ENCODE measurements at places on chromosomes 7 and 10. TPM values are rescaled to one million over a fixed set of nuclear protein-coding genes. Genes with fewer than 3 reads are reported as not detected.

GRCh38 chr7:81873559-81873958 lies 103.7 kb upstream of the HGF start:
- H3K27ac ChIP-seq = no peak overlapping the region
- H3K27me3 ChIP-seq = no peaks in the 10 kb centered on the region
- H3K4me3 ChIP-seq = no peak overlapping the region
- no peaks in the 10 kb centered on the region for H3K4me1 ChIP-seq
- H3K36me3 ChIP-seq = no peaks in the 10 kb centered on the region

- H3K4me3 ChIP-seq = no peak overlapping the region
- no peaks in the 10 kb centered on the region for H3K27me3 ChIP-seq
Observed at GRCh38 chr10:123451618-123452245, 214.4 kb upstream of the GPR26 start.

GRCh38 chr7:150955519-150956394 lies 22.4 kb downstream of the KCNH2 start:
- peak; percentile 70 for DNase-seq
- no peak overlapping the region for H3K4me3 ChIP-seq
- peak overlapping the region; percentile 68 for H3K27ac ChIP-seq

- H3K27ac ChIP-seq = no peak overlapping the region
- H3K36me3 ChIP-seq = peaks cover 96% of the 10 kb centered on the region
- no peak overlapping the region for H3K4me3 ChIP-seq
- no peaks in the 10 kb centered on the region for H3K4me1 ChIP-seq
- no peaks in the 10 kb centered on the region for H3K27me3 ChIP-seq
Observed at GRCh38 chr7:74708569-74709275, 51.2 kb downstream of the GTF2I start.

DNA sequence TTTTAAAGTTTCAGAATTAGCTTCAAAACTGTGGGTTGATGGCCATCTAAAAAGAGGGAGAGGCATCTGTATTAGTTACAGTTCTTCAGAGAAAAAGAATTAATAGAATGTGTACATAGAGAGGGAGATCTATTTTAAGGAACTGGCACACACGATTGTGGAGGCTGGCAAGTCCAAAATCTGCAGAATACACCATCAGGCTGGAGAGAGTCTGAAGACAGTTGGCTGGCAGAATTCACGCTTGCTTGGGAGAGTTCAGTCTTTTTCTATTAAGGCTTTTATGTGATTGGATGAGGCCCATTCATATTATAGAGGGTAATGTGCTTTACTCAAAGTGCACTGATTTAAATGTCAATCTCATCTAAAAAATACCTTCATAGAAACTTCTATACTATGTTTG lies 135.1 kb upstream of the SORCS1 start:
- no peaks in the 10 kb centered on the region for H3K4me1 ChIP-seq
- H3K36me3 ChIP-seq = no peaks in the 10 kb centered on the region
- no peak overlapping the region for H3K4me3 ChIP-seq
- no peak overlapping the region for H3K27ac ChIP-seq
- no peak for DNase-seq

DNA sequence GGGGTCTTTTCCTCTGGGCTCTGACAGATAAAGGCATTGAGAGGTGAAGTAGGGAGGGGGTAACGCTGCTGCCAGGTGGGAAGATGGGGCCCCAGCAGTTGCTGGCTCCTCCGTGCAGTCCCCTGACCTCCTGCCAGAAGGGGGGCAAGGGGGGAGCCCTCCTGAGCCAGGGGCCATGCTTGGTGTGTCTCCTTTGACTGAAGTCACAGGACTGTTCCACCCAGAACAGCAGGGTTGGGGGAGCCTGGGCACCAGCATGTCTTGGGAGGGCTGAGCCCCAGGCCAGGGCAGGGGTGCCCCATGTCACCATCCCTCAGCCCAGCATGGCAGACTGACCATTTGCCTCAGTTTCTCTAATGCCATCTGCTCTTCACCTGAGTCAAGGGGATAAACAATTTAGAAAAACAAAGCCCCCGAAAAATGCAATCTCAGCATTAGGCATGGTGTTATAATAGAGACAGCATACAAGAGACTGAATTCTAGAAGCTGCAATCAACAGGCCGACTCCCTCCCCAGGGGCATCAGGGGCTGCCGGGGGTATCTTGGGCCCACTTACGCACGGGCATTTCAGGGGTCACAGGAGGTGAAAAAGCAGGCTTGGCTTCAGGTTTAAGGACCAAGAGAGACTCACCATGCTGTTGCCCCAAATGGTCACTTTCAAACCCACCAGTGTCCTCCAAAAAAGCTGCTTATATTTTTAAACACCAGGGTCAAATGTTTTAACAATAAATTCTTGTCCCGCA lies 108.6 kb upstream of the GPR26 start:
- DNase-seq = no peak
- no peak overlapping the region for H3K4me3 ChIP-seq
- no peaks in the 10 kb centered on the region for H3K4me1 ChIP-seq
- peaks cover 40% of the 10 kb centered on the region for H3K27me3 ChIP-seq

DNA sequence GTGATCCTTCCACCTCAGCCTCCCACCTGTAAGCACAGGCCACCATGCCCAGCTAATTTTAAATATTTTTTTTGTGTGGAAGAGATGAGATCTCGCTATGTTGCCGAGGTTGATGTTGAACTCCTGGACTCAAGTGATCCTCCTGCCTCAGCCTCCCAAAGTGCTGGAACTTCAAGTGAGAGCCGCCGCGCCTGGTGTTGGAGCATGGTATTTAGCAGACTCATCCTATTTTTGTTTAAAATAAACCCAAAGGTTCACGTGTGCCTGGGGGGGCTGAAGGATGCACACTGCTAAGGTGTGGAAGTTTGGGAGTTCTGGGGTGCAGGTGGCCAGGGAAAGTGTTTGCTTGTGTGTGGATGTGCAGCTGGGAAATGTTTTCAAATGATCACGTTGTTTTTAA lies 18.1 kb downstream of the PDGFA start:
- peak; percentile 0 for DNase-seq
- H3K4me3 ChIP-seq = no peak overlapping the region
- H3K27ac ChIP-seq = no peak overlapping the region
- peaks cover 32% of the 10 kb centered on the region for H3K36me3 ChIP-seq
- H3K27me3 ChIP-seq = no peaks in the 10 kb centered on the region

- no peak for DNase-seq
- H3K36me3 ChIP-seq = no peaks in the 10 kb centered on the region
- no peak overlapping the region for H3K27ac ChIP-seq
Observed at GRCh38 chr7:37348982-37349381, 99.7 kb downstream of the ELMO1 start.

- H3K4me3 ChIP-seq = no peak overlapping the region
- no peak for DNase-seq
- no peaks in the 10 kb centered on the region for H3K27me3 ChIP-seq
- no peak overlapping the region for H3K27ac ChIP-seq
Observed at GRCh38 chr7:18872344-18872743, 245.1 kb downstream of the TWIST1 start.

DNA sequence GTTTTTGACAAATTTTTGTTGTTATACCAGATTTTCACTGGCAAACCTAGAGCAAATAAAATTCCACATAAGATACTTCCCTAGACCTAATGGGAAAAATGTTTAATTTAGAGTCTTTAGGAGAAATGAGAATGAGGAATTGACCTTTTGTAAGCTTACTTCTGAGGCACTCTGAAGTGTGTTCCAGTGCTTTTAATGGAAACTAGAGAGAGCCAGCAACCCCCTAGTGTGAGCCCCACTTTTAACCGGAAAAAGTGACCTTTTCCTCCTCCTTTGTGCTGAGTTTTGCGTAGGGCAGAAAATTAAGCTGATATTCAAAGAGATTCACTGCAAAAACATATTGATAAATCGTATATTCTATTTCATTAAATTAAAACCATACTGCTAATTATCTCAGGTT lies 5.2 kb downstream of the IKZF1 start:
- DNase-seq = no peak
- H3K27ac ChIP-seq = no peak overlapping the region
- H3K27me3 ChIP-seq = peaks cover 48% of the 10 kb centered on the region
- H3K4me1 ChIP-seq = no peaks in the 10 kb centered on the region
- H3K4me3 ChIP-seq = no peak overlapping the region

DNA sequence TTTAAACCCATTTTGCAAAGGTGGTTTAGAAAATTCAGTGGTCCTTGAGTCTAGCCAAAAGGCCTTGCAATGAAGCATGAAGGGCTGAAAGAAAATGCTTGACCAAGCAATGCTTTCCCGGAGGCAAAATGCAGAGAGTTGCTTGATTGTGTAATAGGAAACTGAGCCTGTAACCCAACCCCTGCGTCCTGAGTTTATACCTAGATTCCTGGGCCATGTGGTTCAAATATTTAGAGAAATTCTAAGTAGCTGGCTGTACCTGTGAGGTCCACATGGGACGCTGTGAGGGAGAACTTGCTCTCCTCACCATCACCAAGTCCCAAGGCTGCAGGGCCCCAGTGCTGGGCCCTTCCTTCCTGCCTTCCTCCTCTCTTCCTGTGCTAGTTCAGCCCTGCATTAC lies 45.7 kb downstream of the CXCL12 start:
- no peak for DNase-seq
- no peak overlapping the region for H3K27ac ChIP-seq
- peaks cover 8% of the 10 kb centered on the region for H3K4me1 ChIP-seq
- no peaks in the 10 kb centered on the region for H3K36me3 ChIP-seq

- no peak overlapping the region for H3K4me3 ChIP-seq
- H3K27ac ChIP-seq = no peak overlapping the region
- H3K4me1 ChIP-seq = no peaks in the 10 kb centered on the region
- H3K36me3 ChIP-seq = no peaks in the 10 kb centered on the region
- H3K27me3 ChIP-seq = no peaks in the 10 kb centered on the region
Observed at GRCh38 chr7:89837515-89837914, 316.8 kb upstream of the STEAP1 start.

GRCh38 chr7:26633557-26633956 lies 230.8 kb downstream of the SKAP2 start:
- H3K36me3 ChIP-seq = no peaks in the 10 kb centered on the region
- peaks cover 31% of the 10 kb centered on the region for H3K27me3 ChIP-seq
- no peak overlapping the region for H3K27ac ChIP-seq
- no peak overlapping the region for H3K4me3 ChIP-seq
- DNase-seq = no peak

DNA sequence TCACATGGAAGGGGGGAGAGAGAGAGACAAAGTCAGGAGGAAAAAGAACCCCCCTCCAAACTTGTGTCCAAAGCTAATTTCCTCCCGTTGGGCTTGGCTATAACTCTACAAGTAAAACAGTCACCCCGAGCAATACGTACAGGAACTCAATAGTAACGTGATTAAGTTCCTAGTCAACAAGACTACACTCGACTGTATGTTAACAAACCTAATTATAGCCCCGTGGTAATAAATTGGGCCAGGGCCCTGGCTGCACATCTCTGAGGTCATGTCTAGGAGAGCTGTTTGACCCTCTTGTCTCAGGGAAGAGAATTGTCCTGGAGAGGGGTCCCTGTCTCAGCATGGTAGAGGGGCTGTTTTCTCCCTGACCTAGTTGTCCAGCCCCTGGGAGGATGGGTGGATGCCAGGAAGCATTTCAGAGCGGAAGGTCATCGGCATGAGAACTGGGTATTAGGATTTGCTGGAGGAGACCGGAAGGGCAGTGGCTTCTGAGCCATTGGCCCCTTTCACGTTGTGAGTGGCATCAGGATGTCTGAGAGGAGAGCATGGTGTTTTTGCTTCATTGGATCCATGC lies 60.2 kb upstream of the COMTD1 start:
- H3K4me1 ChIP-seq = peaks cover 27% of the 10 kb centered on the region
- H3K27ac ChIP-seq = peak overlapping the region; percentile 94
- H3K4me3 ChIP-seq = peak overlapping the region; percentile 67
- DNase-seq = peak; percentile 32
- H3K36me3 ChIP-seq = no peaks in the 10 kb centered on the region
- H3K27me3 ChIP-seq = no peaks in the 10 kb centered on the region

- H3K36me3 ChIP-seq = no peaks in the 10 kb centered on the region
- no peak overlapping the region for H3K4me3 ChIP-seq
- H3K27ac ChIP-seq = no peak overlapping the region
- H3K27me3 ChIP-seq = no peaks in the 10 kb centered on the region
Observed at GRCh38 chr10:91360461-91360860, 49.7 kb upstream of the HECTD2 start.

DNA sequence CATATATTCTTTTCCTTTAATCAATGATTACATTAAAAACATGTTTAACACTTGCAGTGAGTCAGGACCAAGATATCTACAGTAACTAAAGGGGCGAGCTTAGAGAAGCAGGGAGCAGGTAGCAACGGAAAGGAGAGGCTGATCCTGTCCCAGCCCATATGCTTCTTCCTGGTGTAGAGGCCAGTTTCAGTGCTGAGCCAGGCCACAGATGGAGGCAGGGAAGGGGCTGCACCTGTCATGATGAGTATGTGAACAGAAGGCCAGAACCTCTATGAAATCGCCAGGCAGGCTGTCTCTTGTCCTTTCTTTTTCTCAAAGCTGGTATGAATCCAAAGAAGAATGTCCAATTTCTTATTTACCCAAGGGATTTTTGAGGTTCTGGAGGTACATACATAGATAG lies 16.3 kb downstream of the REEP3 start:
- no peaks in the 10 kb centered on the region for H3K36me3 ChIP-seq
- no peak for DNase-seq
- no peaks in the 10 kb centered on the region for H3K4me1 ChIP-seq
- H3K27me3 ChIP-seq = no peaks in the 10 kb centered on the region
- no peak overlapping the region for H3K27ac ChIP-seq

GRCh38 chr7:139648391-139648861 lies 124.9 kb downstream of the CLEC2L start:
- DNase-seq = peak; percentile 21
- peaks cover 79% of the 10 kb centered on the region for H3K4me1 ChIP-seq
- no peaks in the 10 kb centered on the region for H3K36me3 ChIP-seq
- H3K27ac ChIP-seq = peak overlapping the region; percentile 74
- H3K27me3 ChIP-seq = no peaks in the 10 kb centered on the region

- no peaks in the 10 kb centered on the region for H3K36me3 ChIP-seq
- H3K4me3 ChIP-seq = no peak overlapping the region
- no peak overlapping the region for H3K27ac ChIP-seq
- H3K27me3 ChIP-seq = no peaks in the 10 kb centered on the region
- no peak for DNase-seq
Observed at GRCh38 chr7:25103773-25104172, 21.3 kb downstream of the CYCS start.

DNA sequence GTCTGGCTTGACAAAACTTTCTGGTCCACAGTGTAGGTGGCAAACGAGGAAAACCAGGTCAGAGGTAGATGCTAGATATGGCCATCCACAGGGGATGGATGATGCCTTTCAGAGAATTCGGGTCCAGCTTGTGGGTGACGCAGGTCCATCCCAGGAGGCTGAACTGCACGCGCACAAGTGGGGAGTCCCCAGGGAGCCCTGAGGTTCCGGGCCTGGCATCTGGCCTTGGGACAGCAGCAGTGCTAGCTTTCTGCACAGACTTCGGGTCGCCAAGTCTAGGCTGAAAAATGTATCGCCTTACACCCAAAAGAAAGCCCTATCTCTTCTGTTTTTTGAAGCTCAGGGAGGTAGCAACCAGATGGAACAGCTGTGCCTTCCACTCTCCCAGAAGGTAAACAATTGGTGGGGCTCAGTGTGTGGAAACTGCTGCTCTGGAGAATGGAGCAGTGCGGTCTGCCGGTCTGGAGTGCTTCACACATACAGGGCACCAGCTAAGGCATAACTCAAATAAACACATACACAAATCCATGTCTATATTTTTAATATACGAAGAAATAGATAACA lies 119.3 kb upstream of the ACBD5 start:
- no peak for DNase-seq
- H3K27ac ChIP-seq = no peak overlapping the region
- H3K36me3 ChIP-seq = no peaks in the 10 kb centered on the region
- no peaks in the 10 kb centered on the region for H3K4me1 ChIP-seq

Gene CHN2
- polyA plus RNA-seq = 15.7 TPM

Gene SPDYE1
- polyA plus RNA-seq = not detected

Gene HKDC1
- not detected for polyA plus RNA-seq

Gene VWA2
- not detected for polyA plus RNA-seq

Gene ZDHHC16
- polyA plus RNA-seq = 21.1 TPM

Gene RET
- 2.3 TPM for polyA plus RNA-seq

Gene ZNF277
- polyA plus RNA-seq = 7.7 TPM

Gene CCDC3
- polyA plus RNA-seq = 5.5 TPM

Gene USP6NL
- 1.8 TPM for polyA plus RNA-seq

Gene PTPRZ1
- polyA plus RNA-seq = 0.29 TPM

Gene PPIF
- polyA plus RNA-seq = 44.3 TPM

Gene TAS2R41
- polyA plus RNA-seq = not detected

Gene OR13A1
- 0.04 TPM for polyA plus RNA-seq

Gene SLC35B4
- 2.4 TPM for polyA plus RNA-seq

Measured in heart right ventricle (tissue), 16 donors.